ENCODE measurements at places on chromosomes 5 and 9. TPM values are rescaled to one million over a fixed set of nuclear protein-coding genes. Genes with fewer than 3 reads are reported as not detected.

Gene KIAA1958
- 6.8 TPM for total RNA-seq

Gene ABLIM3
- total RNA-seq, result not detected

DNA sequence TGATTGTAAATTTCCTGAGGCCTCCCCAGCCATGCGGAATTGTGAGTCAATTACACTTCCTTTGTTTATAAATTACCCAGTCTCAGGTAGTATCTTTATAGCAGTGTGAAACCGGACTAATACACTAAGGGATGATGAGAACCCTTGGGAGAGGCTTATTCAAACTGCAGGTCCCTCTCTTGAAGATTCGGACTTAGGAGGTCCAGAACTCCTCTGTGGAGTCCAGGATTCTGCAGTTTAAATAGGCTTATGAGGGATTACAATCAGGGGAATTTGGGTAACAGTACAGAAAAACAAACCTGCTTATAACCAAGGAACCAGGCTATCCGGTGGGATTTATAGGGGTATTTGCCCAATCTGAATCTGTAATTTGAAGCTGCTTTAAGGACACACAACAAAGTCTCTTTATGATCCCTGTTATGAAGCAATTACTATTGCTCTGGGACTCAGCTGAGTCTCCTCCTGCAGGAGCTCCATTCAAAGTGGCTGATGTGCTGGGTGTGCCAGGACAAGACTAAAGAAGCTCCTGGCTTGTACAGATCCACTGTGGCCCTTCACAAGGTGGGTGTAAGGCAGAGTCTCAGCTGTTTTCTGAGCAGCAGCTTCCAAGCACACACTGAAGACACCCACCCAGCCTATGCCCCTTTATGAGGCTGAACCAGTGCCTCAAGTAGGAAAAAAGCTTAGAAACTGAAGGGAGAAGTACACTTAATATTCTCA is 41.8 kb upstream of the LHFPL2 start:
- DNase-seq, result no peak

DNA sequence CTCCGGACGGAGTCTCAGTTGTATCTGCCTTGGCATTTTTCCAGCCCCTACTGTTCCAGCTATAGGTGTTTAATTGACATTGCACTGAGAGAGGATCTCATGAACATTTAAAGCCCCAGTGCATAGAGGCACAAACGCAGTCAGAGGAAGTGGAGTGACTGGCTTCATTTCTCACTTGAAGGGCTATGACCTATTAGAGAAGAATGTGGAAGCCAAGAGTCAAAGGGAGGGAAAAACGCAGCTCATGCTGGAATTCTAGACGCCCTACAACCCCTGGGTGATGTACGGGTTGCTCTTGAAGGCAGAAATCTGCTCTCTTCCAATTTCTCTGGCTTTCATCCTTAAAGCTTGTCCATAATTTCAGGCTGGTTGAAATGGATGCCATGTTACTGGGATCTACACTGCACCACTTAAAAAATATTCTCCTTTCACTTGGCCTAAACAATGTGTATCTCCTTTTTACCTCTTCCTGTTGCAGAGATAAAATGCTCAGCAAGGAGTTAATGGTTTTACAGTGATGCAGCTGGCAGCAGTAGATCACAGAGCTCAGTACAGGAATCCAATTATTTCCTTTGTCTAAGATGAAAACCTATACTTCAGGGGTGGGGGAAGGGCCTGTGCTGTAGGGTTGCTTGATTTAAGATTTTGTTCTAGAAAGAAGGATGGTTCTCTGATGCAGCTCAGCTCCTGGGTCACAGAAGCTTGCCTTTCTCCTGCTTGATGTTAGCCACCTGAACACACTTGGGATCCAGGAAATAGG is 61.8 kb upstream of the MAMDC2 start:
- DNase-seq, result no peak

- DNase-seq, result no peak
Measured at GRCh38 chr5:76427206-76428140, 24.4 kb downstream of the IQGAP2 start.

GRCh38 chr5:167514461-167514860 is 777.0 kb upstream of the WWC1 start:
- DNase-seq, result no peak

Gene FABP6
- not detected for total RNA-seq

Gene MARCHF11
- not detected for total RNA-seq

DNA sequence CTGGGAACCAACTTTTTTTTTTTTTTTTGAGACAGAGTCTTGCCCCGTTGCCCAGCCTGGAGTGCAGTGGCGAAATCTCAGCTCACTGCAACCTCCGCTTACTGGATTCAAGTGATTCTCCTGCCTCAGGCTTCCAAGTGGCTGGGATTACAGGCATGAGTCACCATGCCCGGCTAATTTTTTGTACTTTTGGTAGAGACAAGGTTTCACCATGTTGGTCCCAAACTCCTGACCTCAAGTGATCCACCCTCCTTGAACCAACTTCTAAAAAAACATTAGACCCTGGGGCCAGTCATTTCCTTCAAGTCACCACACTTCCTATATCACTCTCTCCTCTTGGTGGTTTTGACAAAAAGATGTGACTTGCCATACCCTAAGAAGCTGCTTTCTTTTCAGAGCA is 10.9 kb upstream of the SHROOM1 start:
- DNase-seq, result no peak

GRCh38 chr9:123450098-123450770 is 94.2 kb downstream of the CRB2 start:
- no peak for DNase-seq

- DNase-seq, result no peak
Measured at GRCh38 chr5:142736247-142736632, 33.9 kb upstream of the ARHGAP26 start.

DNA sequence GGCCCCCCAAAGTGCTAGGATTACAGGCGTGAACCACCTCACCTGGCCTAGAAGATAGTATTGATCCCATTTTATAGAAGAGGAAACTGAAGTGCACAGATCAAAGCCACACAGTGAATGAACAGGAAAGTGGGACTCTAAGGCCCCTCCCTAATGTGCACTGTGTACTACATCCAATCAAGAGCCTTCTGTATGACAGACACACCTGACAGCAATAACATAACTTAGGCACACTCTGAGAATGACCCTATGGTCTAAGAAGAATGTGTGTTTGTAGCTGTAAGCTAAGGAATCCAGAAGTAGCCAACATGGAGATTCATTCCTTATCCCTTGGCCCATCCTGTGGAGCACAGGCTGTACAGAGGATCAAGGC is 271.2 kb downstream of the SMARCA2 start:
- DNase-seq, result no peak

GRCh38 chr5:52800394-52801213 is 12.9 kb downstream of the ITGA1 start:
- peak; percentile 58 for DNase-seq

All from activated CD4-positive, alpha-beta T cell treated with anti-CD3 and anti-CD28 coated beads, Interleukin-2, amount 10 ng/mL, durations not matched to agents 7 days and 5 days (primary cell).